ENCODE measurements at places on chromosomes 11 and 22.

DNA sequence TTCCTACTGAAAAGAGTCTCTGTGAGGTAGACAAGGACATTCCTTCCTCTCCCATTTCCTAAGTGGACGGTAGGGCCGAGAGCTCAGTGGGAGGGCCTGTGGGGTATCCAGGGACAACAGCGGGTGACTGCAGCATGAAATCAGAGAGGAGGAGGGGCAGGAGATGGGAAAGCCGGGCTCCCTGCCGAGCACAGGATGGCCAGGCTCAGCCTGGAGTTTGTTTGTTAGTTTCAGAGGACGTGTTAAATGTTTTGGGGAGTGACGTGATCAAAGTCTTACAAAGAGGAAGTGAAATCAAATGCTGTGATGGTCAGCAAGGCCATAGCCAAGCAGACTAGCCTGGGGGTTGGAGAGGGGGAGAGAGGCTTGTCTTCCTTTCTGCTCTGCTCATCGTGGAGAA, 152.7 kb downstream of the ADAMTS15 start:
- no peak for DNase-seq

DNA sequence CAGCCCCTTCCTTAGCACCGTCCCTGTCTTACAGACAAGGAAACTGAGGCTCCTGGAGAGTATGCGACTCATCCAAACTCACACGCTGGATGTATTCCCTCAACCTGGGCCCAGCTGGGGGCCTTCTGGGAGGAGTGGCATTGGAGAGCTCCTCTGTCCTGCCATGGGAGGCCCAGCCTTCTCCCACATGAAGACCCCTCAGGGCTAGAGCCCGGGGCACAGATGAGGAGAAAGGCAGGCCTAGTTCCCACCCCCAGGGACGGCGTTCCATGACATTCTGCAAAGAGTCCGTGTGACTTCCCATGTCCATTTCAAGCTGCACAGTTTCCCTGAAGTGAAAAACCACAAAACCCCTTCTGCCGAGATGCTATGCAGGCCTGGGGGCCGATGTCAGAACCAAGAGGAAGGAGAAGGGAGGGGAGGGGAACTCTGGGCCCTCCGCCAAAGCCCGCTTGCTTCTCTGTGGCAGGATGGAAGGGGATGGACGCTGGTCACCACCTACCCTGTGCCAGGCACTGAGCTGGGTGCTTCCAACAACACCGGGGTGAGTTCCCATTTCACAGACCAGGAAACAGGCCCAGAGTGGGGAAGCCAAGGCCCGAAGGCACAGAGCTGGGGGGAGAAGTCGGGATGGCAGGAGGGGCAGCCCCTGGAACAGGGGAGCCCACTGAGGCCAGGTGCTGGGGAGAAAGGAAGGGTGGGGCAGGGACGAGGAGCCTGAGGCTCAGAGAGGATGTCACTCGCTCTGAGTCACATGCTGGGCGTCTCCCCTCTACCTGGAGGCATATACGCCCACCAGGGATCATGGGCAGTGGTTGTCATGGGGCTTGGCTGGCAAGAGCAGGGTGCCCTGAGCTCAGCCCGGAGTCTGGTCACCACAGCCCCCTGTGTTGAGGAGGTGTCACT, 15.7 kb downstream of the RAC2 start:
- DNase-seq = no peak

GRCh38 chr11:69076129-69076791, 27.5 kb downstream of the TPCN2 start:
- DNase-seq = no peak

DNA sequence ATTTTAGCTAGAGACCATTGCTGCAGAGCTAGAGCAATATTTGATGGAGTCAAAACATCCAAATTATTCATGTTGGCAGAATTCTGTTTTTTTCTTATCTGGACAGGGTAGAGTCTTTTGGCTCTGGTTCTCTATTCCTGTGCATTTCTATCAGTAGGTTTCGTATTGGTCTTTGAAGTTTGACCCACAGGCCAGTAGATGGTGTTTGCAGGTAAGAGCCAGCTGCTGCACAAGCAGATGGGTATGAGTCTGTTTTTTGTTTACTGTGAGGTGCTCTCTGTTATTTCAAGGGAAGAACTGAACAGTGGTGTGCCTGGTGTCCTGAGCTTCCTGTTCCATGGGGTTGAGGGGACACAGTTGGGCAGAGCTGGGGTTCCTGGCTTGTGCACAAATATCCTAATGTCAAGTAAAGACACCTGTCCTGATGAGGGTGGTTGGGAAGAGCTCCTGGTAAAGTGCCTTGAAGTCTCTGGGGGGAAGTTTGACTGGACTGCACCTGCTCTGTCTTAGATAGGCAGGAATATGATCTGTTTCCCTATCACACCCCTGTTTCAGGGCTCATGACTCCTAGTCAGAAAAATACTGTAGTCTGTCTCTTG, 34.0 kb upstream of the SLC22A25 start:
- no peak for DNase-seq

DNA sequence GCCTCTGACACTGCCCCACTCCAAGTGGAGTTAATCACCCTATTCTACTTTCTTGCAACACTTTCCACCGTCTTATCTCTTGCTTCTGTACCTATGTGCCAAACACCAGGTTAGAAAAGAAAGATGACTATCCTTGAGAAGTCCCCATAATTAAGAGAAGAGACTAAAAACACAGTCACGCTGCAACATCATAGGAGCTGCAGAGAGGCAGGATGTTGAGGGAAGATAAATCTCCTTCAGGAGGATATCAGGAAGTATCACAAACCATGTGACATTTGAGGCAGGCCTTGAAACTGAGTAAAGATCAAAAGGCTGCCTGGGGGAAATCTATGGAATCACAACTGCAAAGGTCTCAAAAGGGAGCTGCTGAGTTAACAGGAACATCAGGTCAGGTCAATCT, 24.8 kb downstream of the GAB2 start:
- DNase-seq = no peak

- no peak for DNase-seq
Observed at GRCh38 chr11:67405196-67405567, 1.3 kb downstream of the TBC1D10C start.

GRCh38 chr11:62176766-62177165, 13.2 kb upstream of the SCGB1D1 start:
- no peak for DNase-seq

GRCh38 chr11:1928891-1929541, 9.5 kb downstream of the TNNT3 start:
- no peak for DNase-seq

- no peak for DNase-seq
Observed at GRCh38 chr11:69361466-69361865, 67.5 kb downstream of the MYEOV start.

- DNase-seq = no peak
Observed at GRCh38 chr11:95412074-95412473, 181.1 kb upstream of the SESN3 start.

DNA sequence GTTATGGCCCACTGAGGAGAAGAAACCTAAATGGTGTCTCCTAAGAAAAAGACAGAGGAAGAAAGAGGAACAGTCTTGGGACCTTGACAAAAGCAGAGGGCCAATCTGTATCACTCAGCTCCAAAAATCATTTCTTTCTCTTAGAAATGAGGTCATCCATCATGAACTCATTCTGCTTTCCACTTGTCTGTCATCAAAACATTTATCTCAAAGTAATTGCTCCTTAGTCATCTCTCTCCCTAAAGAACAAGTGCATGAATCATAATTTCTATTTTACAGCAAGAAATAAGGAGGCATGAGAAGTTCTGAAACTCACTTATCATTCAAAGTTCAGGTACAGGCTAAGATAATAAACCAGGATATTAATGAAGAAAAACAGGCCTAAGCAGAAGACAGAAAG, 375.6 kb downstream of the KCNA4 start:
- DNase-seq = no peak

GRCh38 chr22:25996669-25997068, 172.6 kb upstream of the SEZ6L start:
- no peak for DNase-seq

Measured in stimulated activated CD8-positive, alpha-beta memory T cell treated with anti-CD3 and anti-CD28 coated beads, Interleukin-12 subunit alpha, Interleukin-12 subunit beta, amount 100 ng/mL, for 1 hour (primary cell).